ENCODE measurements at places on chromosomes 7 and 10.

DNA sequence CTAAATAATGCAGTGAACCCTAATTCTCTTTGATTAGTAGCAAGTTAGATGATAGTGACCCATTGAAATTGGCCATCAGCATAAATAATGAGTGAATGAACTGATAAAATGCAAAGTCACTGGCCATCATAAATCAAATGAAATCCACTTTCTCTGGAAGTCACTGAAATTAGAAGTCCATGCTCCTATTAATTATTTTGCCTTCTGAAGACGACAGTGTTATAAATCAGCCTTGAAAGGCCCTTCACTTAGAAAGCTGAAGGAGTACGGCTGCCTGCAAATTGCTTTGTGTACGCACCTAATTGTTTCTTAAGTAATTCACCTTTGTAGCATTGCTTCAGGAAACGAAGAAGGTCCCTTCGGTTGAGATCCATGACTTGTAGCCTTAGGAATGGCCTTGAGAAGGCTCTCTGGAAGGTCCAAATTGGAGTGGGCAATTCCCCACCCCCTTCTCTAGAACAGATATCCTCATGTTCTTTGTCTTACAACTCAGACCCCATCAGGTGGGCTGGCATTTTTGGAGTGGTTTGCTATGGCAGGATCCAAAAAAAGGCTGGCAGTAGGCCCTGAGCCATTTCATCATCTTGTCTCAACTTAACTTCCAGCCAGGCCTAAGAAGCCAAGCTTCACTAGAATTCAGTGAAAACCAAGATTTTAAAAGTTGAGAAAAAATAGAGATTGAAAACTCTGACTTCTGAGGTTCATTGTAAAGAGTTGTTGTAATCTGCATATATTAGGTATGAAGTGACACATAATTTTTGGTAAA, 420.3 kb downstream of the LRMDA start:
- no peak for DNase-seq

DNA sequence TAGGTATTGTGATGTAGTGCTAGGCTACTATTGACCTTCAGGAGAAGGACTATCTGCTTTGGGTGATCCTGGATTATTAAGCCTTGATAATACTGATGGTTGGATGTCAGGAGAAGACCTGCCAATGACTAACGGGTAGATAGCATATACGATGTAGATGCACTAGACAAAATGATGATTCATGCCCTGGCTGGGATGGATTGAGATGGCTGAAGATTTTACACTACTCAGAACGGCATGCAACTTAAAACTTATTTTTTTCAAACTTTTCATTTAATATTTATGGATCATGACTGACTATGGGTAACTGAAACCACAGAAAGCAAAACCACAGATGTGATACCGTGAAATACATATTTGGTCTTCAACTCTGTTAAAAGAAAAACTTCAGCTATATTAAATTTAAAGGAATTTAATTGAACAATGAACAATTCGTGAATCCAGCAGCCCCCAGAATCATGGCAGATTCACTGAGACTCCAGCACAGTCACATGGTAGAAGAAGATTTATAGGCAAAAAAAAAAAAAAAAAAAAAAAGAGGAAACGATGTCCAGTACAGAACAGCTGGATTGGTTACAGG, 124.6 kb upstream of the CDK13 start:
- DNase-seq: no peak

DNA sequence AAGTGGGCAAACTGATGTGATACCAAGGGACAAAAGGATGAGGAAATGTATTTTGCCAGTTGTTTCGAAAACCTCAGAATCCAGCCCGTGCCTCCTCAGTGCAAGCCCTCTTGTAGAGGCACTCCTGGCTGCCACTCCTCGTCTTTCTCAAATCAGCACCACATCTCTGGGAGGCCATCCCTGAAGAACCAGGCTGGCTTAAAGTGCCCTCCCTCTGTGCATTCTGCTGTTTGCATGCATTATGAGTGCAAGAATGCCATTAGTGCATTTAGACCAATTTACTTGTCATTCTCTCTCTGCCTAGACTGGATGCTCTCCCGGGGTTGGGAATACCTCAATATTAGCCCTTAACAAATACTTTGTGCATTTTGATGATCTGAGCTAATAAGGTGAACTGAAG, 19.9 kb upstream of the FAM180A start:
- no peak for DNase-seq

DNA sequence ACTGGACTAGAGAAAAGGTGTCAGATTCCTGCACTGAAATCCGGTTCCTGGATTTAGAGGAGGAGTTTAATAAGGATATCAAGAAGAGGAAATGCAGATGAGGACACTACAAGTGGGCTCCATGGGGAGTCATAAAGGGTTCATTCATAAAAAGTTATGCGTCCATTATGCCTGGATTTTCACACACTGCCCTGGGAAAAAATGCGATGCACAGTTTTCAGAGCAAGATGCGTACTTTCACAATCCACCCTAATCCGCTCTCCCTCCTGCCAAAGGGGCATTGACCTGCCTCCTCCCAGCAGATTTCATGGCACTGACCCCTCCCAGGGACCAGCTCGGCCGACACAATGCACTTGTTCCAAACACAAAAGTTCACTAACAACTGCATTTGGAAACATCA, 42.2 kb upstream of the OPALIN start:
- no peak for DNase-seq

GRCh38 chr10:20502903-20503585, 394.1 kb downstream of the NEBL start:
- DNase-seq: no peak

- DNase-seq: no peak
Observed at GRCh38 chr10:17067376-17068264, 62.0 kb downstream of the CUBN start.

- no peak for DNase-seq
Observed at GRCh38 chr7:114821030-114821900, 100.6 kb upstream of the MDFIC start.

GRCh38 chr7:41867639-41868280, 164.9 kb upstream of the INHBA start:
- no peak for DNase-seq

GRCh38 chr10:23514321-23514720, 75.4 kb downstream of the OTUD1 start:
- no peak for DNase-seq

- DNase-seq: no peak
Observed at GRCh38 chr7:122691569-122692235, 7.2 kb downstream of the RNF133 start.

- DNase-seq: no peak
Observed at GRCh38 chr7:138949421-138950088, 31.6 kb downstream of the KIAA1549 start.
